Epithelial cell of proximal tubule (primary cell): ENCODE measurements at places on chromosomes 1 and 21. TPM values are rescaled to one million over a fixed set of nuclear protein-coding genes. Genes with fewer than 3 reads are reported as not detected.
A peak's percentile ranks its signal among the peaks of the same experiment; 100 is the strongest.

- no peak for DNase-seq
Observed at GRCh38 chr1:78176448-78176847, 130.7 kb downstream of the GIPC2 start.

- DNase-seq = no peak
Observed at GRCh38 chr1:179474713-179475112, 101.0 kb downstream of the NPHS2 start.

- no peak for DNase-seq
Observed at GRCh38 chr1:167676205-167676915, 45.4 kb upstream of the MPZL1 start.

DNA sequence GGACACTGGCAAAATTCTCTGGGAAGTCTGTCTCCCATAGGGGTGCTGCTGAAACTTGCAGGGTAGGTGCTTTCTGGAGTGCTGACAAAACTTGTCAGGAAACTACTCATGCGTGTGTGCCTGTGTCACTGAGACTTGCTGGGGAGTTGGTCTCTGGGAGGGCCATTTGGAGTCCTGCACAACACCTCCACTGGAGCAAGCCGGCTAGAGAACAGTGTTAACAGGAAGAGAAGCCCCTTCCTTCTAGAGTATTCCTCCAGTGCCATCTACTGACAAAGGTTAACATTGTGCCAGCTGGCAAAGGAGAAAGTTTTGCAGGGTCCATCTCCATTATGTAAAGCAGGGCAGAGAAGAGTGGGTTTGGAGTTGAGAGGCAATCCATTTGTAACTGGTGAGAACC is 30.0 kb downstream of the ZMYM4 start:
- DNase-seq = no peak

DNA sequence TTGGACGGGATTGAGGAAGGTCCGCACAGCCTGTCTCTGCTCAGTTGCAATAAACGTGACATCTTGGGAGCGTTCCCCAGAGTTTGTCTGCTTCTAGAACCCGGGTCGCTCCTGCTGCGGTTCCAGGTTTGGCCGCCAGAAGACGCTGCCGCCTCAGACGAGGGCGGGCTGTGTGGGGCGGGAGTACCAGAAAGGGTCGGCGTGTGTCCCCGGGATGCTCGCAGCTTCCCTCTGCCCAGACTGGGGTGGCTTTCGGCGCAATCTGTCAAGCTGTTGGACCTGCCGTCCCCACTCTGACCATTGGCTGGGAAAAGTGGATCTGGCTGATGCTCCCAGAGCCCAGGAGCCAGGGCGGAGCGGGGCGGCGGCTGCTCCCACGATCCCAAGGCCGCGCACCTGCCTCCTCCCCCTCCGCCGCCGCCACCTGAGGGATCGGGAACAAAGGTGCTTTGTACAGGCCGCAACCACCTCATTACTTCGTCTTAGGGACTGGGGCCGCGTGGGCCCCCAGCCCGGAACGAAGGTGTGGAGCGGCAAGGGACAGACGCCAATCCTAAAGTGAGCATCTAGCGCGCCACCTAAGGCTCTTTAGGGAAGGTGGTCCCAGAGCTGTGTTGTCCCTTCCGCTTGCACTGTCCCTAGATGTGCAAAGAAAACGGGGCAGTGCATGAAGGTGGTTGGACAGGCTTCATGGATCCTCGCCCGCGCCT is 683 bp upstream of the EFNA4 start:
- DNase-seq = no peak

DNA sequence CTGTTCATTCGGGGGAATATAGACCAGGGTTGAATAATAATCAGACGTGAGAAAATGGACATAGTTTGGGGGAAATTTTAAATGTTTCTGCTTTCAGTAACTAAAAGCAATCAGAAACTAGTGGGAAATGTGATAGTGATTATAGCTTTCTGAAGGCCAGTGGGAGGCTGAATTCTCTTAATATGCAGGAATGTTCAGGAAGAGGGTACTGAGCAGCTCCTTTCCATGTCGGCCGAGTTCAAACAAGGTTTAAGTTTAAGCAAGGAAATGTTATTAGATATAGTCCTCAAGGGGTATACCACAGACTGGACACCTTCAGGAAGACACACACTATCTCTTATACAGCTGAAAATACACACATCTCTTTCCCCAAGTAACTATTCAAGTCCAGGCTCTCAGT is 105.5 kb downstream of the HHAT start:
- no peak for DNase-seq

DNA sequence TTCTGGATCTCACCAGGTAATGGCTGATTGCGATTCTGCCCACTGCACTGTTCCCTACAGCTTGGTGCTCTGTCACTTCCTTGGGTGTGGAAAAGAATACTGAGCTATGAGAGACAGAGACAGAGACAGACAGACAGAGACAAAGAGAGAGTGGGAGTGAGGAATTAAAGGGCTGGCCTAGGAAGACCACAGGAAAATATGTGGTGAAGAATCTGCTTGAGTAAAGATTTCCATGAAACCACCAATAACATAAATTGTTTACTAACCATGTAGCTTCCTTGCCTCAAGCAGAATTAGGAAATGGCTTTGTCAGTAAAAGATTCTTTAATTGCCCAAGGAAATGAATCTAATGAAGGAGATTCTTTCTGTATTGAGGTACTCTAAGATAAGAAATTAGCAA is 54.4 kb downstream of the MPZL1 start:
- no peak for DNase-seq

DNA sequence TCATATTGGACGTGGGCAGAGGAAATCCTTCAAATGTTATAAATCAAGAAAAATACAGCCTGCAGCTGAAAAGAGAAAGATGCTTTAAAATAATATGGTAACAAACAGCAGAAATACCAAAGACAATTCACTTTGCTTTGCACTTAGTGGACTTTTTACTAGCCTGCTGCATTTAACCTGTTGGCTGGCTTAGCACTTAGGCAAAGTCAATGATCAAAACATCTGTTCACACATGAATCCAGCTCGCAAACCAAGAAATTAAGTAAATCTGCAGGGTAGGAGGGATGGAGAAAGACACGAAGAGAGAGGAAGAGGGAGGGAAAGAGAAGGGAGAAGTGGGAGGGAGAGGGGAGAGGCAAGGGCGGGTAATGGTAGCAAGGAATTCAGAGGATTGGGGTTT is 103.6 kb upstream of the RAB4A start:
- no peak for DNase-seq

- no peak for DNase-seq
Observed at GRCh38 chr1:110634086-110634454, 27.9 kb upstream of the KCNA2 start.

DNA sequence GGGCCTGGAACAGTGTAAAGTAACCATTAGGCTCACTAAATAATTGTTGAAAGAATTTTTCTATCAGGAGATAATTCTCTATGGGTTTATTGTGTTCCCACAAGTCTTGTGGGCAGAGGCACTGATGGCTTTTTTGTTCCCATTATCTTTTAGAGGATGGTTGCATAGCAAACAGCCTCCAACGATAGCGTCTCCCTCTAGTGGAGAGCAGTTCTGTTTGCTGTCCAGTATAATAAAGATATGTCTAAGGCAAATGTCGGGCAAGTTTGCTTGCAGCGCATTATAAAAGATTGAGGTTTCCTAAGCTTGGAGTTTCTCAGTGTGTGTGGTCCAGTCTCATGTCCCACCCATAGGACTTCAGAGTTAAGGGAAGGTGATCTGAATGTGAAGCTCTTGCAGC is 1.3 kb upstream of the SLC6A17 start:
- DNase-seq = no peak

DNA sequence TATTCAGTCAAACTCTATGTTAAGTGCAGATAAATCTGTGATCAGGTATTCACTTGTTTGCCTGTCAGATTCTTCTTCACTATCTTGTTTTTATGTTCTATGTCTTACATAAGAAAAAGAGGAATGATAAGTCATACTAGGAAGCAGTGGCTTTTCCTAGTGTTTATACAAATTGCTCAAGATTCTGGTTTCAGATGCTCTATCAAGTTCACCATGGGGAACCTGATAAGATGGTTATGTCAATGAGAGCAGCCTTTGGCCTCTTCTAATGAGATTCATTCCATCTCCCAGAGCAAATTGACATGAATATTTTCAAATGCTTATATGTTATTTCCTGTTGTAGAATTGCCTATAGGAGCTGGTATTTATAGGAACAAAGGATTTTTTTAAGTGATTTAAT is 218.8 kb upstream of the TMPRSS15 start:
- no peak for DNase-seq

DNA sequence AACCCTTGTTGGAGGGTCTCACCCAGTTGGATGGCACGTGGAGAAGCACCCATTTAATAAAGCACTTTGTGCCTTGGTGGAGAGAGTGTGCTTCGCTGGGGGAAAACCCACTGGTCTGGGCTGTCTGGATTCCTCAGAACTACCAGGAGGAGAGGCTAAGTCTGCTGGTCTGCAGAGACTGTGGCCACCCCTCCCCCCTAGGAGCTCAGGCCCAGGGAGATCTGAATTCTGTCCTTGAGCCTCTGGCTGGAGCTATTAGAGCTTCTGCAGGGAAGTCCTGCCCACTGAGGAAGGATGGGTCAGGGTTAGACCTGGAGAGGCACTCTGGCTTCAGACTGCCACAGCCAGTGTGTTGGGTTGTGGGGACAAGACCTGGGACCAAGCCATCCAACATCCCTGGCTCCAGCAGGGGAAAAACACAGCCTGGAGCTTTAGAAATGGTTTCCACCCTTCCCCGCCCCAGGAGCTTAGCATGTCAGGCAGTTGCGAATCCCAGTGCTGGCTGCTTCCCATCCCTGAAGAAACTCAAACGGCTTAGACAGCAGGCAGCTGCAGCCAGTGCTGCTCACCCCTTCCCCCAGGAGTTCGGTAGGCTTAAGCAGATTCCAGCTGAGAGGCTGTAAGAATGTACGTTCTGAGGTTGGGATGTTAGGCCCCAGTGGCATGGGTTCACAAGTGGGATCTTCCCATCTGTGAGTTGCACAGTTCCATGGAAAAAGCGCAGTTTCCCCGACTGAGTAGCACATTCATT is 288.3 kb downstream of the TGFB2 start:
- DNase-seq = no peak

- no peak for DNase-seq
Observed at GRCh38 chr1:53391982-53392381, 64.1 kb upstream of the LRP8 start.

- peak; percentile 93 for DNase-seq
Observed at GRCh38 chr1:223006917-223007648, 136.0 kb downstream of the TLR5 start.

GRCh38 chr21:32070126-32070525 is 197.3 kb downstream of the HUNK start:
- no peak for DNase-seq

- DNase-seq = no peak
Observed at GRCh38 chr1:77400781-77401180, 119.0 kb downstream of the AK5 start.

- no peak for DNase-seq
Observed at GRCh38 chr1:62391369-62391971, 45.4 kb upstream of the USP1 start.

DNA sequence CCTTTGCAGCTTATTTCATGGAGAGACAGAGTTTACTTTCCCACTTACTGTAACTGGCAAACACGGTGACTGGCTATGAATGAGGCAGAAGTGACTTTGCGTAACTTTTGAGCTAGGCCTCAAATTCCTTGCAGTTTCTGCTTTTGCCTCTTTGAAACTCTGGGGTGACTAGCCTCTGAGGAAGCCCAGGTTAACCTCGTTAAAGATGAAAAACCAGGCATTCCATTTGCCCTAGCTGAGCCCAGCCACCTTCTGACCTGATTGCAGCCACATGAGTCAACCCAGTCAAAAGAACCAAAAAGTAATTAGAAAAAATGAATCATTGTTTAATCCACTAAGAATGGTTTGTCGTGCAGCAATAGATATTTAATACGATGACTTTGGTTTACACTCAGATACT is 20.4 kb downstream of the PRMT6 start:
- DNase-seq = peak; percentile 91

DNA sequence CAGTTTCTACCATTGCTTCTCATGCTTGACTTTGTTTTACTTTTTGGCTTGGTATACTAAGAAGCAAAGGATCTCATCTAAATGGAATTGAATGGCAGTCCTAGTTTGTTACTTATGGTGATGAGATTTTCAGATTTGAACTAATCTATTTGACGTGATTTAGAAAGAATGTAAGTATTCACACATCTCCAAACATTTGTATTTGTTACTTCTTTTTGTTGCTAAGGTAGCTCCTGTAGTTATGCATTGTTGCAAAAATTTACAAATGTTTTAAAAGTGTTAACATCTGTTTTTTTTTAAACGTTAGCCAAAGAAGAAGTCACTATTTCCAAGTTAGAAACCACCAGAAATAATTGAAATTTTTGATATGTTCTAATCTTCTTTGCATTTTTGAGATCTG is 222.5 kb downstream of the RPS6KC1 start:
- no peak for DNase-seq

- DNase-seq = peak; percentile 74
Observed at GRCh38 chr1:151542710-151543129, 2.6 kb downstream of the TUFT1 start.

The CYP4A11 gene
- total RNA-seq = not detected in 2 replicates

The LCE2C gene
- not detected in 2 replicates for total RNA-seq

The TMPRSS3 gene
- total RNA-seq = 0.43 and 2.0 TPM in 2 replicates

The NUF2 gene
- 39.3 and 43.6 TPM in 2 replicates for total RNA-seq

The EFCAB14 gene
- total RNA-seq = 41.5 and 46.9 TPM in 2 replicates
